ENCODE measurements at places on chromosomes 5 and 9. TPM values are rescaled to one million over a fixed set of nuclear protein-coding genes. Genes with fewer than 3 reads are reported as not detected.

DNA sequence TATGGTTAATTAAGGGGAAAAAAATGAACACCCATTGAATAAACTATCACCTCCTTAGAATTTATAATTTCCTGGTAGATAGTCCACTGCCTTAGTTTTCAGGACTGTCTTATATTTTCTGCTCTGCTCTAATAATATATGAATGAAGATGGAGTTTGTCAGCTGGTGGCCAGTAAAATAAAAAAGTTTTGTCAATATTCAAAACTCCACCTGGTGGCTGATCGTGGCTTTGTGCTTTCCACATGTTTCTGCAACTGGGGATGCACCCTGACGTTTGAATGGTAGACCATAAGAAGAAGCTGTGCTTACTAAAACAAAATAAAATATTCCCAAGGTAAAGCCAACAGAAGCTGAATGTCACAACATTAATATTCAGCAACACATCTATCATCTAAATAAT is 286.6 kb upstream of the IZUMO3 start:
- no peak overlapping the region for H3K27ac ChIP-seq
- H3K36me3 ChIP-seq: no peaks in the 10 kb centered on the region
- no peak for DNase-seq
- no peaks in the 10 kb centered on the region for H3K27me3 ChIP-seq

- no peak overlapping the region for H3K27ac ChIP-seq
- no peak overlapping the region for H3K4me3 ChIP-seq
- DNase-seq: peak; percentile 37
- no peaks in the 10 kb centered on the region for H3K36me3 ChIP-seq
- H3K4me1 ChIP-seq: peaks cover 6% of the 10 kb centered on the region
These were observed 25.3 kb downstream of the ZDHHC11B start for GRCh38 chr5:759111-759751.

GRCh38 chr9:132192728-132193127 is 30.9 kb downstream of the NTNG2 start:
- no peaks in the 10 kb centered on the region for H3K36me3 ChIP-seq
- no peak for DNase-seq
- H3K27ac ChIP-seq: no peak overlapping the region
- no peaks in the 10 kb centered on the region for H3K27me3 ChIP-seq
- H3K4me1 ChIP-seq: no peaks in the 10 kb centered on the region

GRCh38 chr5:78360674-78360923 is 182 bp downstream of the SCAMP1 start:
- peaks cover 29% of the 10 kb centered on the region for H3K4me1 ChIP-seq
- no peak for DNase-seq
- H3K27me3 ChIP-seq: no peaks in the 10 kb centered on the region
- H3K4me3 ChIP-seq: peak overlapping the region; percentile 95
- peak overlapping the region; percentile 94 for H3K27ac ChIP-seq

DNA sequence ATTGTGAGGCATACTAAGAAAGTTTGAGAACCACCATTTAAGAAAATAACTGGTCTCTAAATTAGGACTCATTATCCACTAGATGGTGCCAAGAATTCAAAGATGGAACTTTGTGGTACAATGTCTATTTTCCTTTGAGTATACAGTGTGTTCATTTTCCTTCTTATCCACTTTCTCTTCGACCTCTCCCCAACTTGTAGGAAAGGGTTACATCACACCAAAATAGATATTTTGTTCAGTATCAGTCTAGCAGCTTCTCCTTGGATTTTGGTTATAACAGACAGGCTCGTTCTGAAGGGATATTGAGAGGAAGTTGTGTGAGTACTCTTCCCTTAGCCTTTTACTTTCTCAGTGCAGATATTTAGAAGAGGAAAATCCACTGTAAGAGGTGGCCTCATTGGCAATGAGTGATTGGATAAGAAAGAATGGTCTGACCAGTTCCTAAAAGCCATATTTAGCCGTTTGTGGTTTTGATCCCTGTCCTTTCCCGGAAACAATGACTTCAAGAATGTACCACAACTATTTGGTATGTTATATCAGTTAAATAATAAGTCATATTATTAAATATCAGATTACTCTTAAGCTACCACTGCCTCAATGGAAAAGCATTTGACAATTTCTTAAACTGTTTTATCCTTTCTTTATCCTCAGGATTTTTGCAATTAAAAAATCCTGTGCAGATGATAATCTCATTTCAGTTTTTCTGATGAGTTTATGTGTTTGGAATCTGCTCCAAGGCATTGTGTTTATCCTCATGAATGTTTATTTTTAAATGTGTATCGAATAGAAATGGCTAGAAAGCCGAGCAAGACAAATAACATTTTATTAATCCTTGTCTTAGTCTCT is 69.0 kb upstream of the GRAMD2B start:
- DNase-seq: no peak
- H3K27ac ChIP-seq: no peak overlapping the region
- H3K4me1 ChIP-seq: peaks cover 15% of the 10 kb centered on the region
- peaks cover 17% of the 10 kb centered on the region for H3K27me3 ChIP-seq
- no peaks in the 10 kb centered on the region for H3K36me3 ChIP-seq
- peak overlapping the region; percentile 13 for H3K4me3 ChIP-seq

PLPP7 gene
- total RNA-seq: 0.21 TPM

- H3K27ac ChIP-seq: no peak overlapping the region
- DNase-seq: no peak
- H3K27me3 ChIP-seq: peaks cover 76% of the 10 kb centered on the region
- H3K4me1 ChIP-seq: peaks cover 20% of the 10 kb centered on the region
These were observed 2.0 kb downstream of the RHOBTB3 start for GRCh38 chr5:95733107-95733665.

DNA sequence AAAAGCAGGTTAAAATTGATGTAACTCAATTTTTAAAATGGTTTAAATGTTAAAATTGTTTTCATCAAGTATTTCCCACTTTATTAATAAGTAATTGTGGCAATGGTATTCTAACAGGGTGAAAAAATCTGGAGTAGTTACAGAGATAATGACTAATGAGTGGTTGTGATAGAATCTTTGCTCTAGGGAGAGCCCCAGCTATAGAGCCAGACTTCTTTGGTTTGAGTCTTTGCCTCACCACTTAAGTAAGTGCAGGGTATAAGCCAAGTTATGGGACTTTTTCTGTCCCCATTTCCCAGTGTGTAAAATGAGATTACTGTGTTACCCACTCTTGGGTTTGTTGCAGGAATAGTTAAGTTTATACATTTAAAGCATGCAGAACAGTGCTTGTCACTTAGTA is 158.1 kb downstream of the FER start:
- no peak for DNase-seq
- no peak overlapping the region for H3K4me3 ChIP-seq
- H3K36me3 ChIP-seq: no peaks in the 10 kb centered on the region
- no peaks in the 10 kb centered on the region for H3K27me3 ChIP-seq
- no peaks in the 10 kb centered on the region for H3K4me1 ChIP-seq

GRCh38 chr9:35690294-35690613 is 529 bp upstream of the TPM2 start:
- H3K4me3 ChIP-seq: peak overlapping the region; percentile 67
- H3K27me3 ChIP-seq: no peaks in the 10 kb centered on the region

DNA sequence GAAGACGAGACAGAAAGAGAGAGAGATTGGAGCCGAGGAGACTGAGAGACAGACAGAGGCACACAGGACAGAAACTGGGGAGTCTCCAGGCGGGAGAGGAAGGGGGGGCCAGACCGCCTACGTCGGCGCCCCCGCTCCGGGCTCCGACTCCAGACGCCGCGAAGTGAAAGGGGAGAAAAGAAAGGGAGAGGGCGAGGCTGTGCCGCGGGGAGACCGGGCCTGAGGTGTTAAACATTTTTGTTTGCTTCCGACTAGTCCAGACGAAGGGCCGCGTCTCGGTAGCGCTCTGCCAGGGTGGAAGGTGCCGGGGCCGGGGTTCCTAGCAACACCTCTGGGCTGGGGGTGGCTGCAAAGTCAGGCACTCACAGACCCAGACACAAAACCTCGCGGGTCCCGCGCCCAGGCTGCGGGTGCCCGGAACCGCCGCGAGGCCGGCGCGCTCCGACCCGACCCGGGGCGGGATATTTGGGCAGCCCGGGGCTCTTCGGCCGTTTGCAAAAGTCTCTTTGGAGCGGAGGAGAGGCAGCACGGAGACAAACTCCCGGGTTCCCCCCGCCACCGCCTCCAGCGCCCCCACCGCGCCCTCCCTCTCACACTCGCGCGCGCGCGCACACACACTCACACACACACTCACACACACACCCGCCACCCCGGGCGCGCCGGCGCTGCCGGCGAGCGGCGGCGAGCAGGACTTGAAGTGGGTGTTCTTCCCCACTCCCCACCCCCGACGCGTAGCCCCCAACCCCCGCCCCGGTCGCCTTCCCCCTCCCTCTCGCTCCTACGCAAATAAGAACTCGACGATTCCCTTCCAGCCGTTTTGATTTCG is 626 bp upstream of the FST start:
- no peaks in the 10 kb centered on the region for H3K36me3 ChIP-seq
- H3K4me3 ChIP-seq: peak overlapping the region; percentile 79

DNA sequence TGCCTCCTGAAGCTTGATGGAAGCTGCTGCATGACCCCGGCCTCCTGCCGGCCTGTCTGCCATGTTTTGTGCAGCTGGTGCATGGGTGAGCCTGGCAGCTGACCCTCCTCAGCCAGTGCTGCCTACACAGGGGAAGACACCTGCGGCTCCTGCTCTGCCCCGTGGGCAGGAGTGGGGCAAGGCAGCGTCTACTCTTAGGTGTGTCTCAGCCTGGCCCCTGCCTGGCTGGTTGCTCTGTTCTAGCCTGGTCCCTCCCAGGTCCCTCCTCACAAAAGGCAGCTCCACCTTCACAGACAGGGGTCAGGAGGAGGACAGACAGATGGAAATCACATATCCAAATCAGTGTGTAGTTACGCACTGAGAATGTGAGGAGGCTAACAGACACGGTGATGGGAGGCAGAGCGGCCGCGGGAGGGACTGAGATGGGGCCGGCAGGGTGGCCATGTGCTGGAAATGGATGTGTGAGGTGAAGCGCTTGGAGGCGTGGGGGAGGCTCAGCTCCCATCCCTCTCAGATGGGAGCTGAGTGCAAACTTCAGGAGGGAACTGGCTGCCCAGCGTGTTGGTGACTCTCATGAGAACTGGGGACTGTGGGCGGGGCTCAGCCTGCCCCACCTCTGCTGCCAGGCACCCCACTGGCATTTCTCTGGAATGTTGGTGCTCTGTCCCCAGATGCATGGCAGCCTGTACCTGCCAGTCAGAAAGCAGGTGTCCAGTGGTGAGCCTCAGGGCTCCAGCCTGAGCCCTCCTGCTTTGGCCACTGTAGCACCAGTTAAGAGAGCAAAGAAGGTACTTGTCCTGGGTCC is 43.4 kb downstream of the PPARGC1B start:
- peaks cover 6% of the 10 kb centered on the region for H3K36me3 ChIP-seq
- no peak overlapping the region for H3K4me3 ChIP-seq
- no peaks in the 10 kb centered on the region for H3K27me3 ChIP-seq
- no peak for DNase-seq

GRCh38 chr9:95025213-95026147 is 292.0 kb downstream of the FANCC start:
- H3K27ac ChIP-seq: no peak overlapping the region
- H3K27me3 ChIP-seq: no peaks in the 10 kb centered on the region
- H3K36me3 ChIP-seq: peaks cover 11% of the 10 kb centered on the region
- no peaks in the 10 kb centered on the region for H3K4me1 ChIP-seq
- no peak for DNase-seq

GRCh38 chr9:93488244-93488643 is 34.9 kb upstream of the FAM120AOS start:
- H3K27ac ChIP-seq: peak overlapping the region; percentile 21
- peaks cover 75% of the 10 kb centered on the region for H3K36me3 ChIP-seq
- H3K27me3 ChIP-seq: no peaks in the 10 kb centered on the region
- H3K4me1 ChIP-seq: peaks cover 23% of the 10 kb centered on the region
- no peak overlapping the region for H3K4me3 ChIP-seq

DNA sequence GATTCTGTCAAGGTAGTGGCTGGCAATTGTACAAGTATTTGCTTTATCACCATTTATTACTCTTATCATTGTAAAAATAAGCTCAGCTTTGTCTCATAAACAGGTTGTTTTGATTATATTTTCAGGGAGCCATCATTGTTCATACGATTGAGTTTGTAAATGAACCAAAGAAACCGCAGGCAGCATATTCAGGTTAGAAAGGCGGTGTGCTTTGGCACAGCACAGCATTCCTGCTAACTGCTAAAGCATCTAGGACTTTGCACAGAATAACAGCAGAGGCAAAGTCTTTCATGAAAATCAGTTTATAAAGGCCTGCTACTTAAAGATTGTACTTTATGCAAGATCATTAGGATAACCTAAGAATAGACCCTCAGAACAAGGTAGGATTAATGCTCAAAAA is 281.5 kb upstream of the SLC24A2 start:
- peaks cover 4% of the 10 kb centered on the region for H3K4me1 ChIP-seq
- no peak overlapping the region for H3K27ac ChIP-seq
- H3K36me3 ChIP-seq: no peaks in the 10 kb centered on the region
- H3K4me3 ChIP-seq: no peak overlapping the region
